ENCODE measurements at places on chromosomes 1 and 21.

DNA sequence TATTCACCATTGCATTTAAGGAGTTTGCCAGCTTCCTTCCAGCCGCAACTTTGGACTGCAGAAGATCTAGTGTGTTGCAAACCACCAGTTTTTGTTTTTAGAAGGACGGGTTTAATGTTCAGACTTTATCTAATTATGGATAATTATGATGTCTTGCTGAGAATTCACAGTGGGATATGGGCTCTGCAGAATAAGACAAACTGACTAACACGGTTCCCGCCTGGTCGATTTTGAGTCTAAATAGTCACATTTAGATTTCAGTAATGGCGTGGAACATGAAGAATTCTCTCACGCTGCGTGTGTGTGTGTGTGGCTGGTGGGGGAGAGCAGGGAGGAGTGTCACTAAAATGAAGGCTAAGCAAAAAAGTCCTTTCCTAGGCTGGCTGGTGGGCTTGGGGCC is 48.5 kb upstream of the DMRTB1 start:
- no peak for DNase-seq

DNA sequence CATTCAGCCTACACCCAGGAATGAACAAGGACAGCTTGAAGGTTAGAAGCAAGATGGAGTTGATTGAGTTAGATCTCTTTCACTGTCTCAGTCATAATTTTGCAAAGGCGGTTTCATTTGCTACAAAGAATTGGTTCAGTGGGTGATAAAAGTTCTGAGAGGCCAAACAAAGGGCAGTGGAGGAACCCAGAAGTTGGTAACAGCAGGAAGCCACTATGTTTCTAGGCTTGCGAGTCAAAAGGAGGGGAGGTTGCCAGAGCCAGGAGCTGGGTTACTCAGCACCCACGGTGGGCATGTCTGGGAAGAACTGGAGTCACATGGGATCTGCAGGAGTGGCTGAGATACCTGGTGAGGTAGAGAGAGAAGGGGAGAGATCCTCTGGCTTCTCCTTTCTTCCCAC is 64.2 kb upstream of the MRPS6 start:
- no peak for DNase-seq

DNA sequence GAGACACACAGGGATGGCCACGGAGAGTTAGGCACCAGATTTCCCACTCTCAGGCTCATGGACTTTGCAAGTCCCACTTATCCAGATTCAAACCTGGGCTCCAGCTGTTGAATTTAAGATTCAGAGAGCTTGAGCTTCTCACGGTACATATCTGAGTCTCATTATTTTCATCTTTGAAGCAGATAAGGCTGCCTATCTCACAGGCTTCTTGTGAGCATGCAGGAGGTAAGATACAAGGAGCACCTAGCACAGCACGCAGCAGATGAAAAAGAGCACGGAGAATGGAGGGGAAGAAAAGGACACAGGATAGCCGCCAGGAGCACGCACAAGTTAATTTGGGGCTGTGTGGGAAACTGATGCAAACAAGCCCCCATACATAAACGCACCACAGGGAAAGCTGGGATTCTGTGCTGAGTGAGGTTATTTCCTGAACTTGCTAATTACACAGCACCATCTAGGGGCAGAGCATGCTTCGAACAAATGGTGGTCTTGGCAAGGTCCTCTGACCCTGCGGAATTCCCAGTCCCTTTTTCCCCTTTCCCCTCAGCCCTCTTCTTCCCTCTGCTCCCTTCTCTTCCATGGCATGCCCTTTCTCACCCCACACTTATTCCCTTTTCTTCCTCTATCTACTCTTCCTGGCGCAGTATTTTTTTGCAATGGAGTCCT is 134.7 kb upstream of the VANGL1 start:
- no peak for DNase-seq

- DNase-seq: no peak
Observed at GRCh38 chr1:92029241-92029922, 403 bp upstream of the EPHX4 start.

DNA sequence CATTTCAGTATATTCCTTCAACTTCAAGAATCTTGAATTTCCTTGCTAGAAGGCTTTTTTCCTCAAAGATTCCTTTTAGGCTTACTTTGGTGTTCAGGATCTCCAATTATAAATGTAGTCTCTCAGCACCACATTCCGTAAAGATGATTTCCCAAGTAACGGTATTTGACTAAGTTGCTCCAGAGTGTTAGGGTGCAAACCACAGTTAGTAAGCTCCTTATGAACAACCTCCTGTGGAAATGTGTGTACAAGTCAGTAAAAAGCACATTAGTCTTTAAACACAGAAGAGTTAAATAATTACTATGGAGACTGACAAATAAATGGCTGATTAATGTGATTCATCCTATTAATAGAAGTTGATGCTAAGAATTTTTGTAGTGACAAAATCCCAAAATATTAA is 10.3 kb downstream of the DONSON start:
- DNase-seq: no peak

- DNase-seq: no peak
Observed at GRCh38 chr1:89487972-89488371, 36.7 kb upstream of the LRRC8B start.

All from CD8-positive, alpha-beta memory T cell (primary cell).